ENCODE measurements at places on chromosomes 2 and 18.

DNA sequence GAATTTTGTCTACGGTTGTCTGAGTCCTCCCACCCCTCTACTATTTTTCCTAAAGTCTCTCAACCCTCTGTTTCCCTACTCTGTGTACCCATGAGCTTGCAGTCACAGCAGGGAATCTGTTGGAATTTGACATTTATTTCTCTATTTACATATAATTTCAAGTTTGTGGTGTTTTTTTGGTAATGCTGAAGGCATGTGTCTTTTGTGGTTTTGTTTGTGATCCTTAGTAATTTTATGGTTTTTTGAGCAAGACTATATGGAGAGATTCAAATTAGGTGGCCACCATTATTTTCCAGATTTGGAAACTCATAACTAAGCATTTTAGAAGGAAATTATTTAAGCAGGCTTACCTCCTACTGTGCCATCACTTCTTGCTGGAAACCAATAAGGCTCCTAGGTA, 27.2 kb upstream of the FBLN7 start:
- no peak for DNase-seq

- DNase-seq, result peak; percentile 22
Measured at GRCh38 chr18:7116792-7117389, 706 bp downstream of the LAMA1 start.

GRCh38 chr2:189276277-189276676, 96.7 kb upstream of the COL5A2 start:
- no peak for DNase-seq

DNA sequence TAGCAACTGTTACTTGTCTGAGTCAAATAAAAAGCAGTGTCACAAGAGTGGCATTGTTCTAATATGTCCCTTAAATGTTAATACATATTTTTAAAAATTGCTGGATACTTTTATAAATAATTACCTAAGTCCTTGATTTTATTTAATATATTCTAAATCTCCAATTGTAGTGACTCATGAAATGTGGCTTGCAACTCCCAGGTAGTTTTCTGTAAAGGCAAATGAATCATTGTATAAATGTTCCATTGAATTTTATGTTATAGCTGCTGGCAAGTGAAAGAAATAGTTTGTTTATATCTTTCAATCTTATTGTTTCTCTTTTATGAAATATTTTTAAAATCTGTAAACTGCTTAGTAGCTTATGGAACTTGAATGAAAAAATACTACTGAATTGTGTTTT, 32.7 kb upstream of the C1GALT1C1L start:
- no peak for DNase-seq

- no peak for DNase-seq
Measured at GRCh38 chr2:60886991-60887390, 5.6 kb downstream of the REL start.

All from left cardiac atrium (tissue), 4 donors.